ENCODE measurements at places on chromosomes 13 and 19.

DNA sequence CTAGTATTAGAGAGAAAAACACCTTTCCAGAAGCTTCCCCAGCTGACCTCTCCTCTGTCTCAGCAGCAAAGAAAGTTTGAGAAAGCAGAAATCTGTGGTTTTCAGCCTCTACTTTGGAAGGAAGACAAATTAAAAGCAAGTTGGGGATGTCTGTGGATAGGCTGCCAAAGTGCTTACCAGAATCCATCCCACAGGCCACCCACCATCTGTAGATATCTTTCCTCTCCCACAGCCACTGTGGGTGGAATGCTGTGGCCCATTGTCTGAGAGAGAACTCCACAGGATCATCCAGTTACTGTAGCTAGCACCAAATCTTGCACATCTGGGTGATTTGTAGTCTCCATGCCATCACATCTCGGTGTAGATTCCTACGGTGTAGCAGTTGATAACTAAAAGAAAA lies 133.5 kb downstream of the DNAJC15 start:
- DNase-seq = no peak

DNA sequence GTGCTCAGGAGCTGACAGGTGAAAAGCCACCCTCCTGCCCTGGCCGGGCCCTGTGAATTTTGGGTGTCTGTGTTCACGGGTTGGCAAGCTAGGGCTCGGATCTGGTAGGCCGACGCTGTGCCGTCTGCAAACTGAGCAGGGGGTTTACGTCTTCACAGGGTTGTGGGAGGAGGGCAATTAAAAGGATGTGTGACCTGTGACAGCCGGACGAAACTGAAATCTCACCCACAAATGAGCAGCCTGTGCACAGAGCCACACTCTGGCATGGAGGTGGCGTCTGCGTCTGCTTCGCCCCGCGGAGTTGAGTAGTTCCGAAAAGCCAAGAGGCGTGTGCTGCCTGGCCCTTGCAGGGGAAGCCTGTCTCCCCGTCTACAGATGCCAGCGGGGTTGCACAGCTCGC lies 117.3 kb downstream of the KDM4B start:
- no peak for DNase-seq

GRCh38 chr19:53109527-53109926 lies 6.3 kb upstream of the ZNF160 start:
- no peak for DNase-seq

GRCh38 chr19:48458016-48458415 lies 2.6 kb downstream of the KCNJ14 start:
- no peak for DNase-seq

DNA sequence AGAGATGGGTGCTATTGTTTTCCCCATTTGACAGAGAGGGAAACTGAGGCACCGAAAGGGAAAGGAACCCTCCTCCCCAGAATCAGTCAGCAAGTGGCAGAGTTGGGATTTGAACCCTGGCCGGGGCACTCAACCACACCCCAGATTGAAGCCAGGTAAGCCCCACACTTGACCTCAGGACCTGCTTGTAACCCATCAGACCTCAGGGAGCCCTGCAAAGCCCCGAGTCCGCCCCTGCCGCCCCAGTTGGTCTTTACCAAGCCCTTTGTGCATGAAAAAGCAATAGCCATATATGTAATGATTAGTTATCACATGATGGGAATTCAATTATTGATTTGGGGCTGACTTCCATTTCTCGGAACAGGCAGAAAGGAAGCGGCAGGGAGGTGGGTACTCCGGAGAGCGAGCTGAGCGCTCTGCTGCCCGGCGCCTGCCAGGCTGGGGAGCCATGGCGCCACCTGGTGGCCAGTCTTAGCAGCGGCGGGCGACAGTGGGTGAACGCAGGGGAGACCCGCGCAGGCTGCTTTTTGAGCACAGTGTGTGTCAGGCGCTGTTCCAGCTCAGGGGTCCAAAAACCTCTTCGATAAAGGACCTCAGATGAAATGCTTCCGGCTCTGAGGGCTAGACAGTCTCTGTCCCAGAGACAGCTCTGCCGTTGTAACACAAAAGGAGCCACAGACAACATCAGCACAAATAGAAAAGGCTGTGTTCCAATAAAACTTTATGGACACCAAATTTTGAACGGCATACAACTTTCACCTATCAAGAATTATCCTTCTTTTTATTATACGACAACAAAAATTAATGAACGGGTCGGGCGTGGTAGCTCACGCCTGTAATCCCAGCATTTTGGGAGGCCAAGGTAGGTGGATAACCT lies 82.9 kb upstream of the CACNA1A start:
- DNase-seq = no peak

GRCh38 chr19:47176071-47176626 lies 45.5 kb downstream of the SAE1 start:
- no peak for DNase-seq

- DNase-seq = no peak
Observed at GRCh38 chr13:89936256-89936655, 1411.2 kb upstream of the MIR17HG start.

- no peak for DNase-seq
Observed at GRCh38 chr19:42277821-42278451, 8.9 kb downstream of the CIC start.

GRCh38 chr13:97142452-97142851 lies 79.7 kb upstream of the MBNL2 start:
- DNase-seq = no peak

DNA sequence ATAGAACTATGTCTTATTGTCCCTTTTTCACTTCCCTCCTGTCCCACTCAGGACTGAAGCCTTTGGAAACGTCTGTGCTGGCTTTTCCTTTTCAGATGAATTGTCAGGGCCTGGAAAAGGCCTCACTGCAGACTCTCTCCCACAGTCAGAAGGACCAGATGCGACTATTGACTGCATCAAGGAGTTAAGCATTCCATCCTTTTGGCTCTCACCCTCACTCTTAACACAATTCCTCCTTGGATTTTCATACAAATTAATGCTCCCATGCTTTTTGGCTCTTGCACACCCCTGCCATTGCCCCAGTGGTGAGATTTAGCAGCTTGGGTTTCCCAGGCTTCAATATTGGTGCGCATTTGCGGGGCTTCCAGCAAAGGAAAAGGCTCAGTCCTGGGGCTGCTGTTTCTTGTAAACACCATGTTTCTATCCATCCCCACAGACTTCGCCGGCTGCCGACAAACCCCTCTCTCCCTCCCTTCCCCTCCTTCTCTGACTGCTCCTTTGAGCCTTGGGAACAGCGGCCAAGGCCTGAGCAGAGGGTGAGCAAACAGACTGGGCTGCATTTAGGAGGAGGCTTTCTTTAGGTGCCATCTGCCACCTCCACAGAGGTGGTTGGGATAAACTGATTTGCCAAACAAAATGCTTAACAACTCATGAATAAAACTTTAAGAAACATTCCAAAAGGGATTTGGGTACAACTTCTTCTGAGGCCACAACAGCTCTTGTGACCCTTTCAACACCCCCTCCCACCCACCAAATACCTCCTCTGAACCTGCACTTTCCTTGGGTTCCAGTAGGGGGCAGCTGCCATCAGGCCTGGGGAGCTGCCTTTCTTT lies 48.6 kb upstream of the PCDH8 start:
- DNase-seq = no peak

DNA sequence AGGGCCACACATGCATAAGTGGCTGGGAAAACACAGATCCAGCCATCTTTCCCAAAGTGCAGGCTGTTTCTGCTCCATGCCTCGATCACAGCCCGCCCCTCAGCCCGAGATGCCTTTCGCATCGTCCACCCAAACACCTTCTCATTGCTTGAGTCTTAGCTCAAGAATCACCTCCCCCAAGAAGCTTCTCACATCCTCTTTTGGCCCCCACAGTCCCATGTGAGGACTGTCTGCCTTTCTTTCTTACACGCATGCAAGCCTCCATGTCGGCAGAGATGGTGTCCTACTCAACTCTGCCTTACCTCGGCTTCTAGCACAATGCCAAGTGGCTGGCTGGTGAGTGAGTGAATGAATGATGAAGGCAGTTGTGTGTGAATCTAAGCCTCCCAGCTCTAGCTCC lies 18.1 kb upstream of the GSX1 start:
- DNase-seq = no peak

GRCh38 chr19:55647732-55648584 lies at the start of gene CCDC106:
CCDC106 (plus strand) TSS chr19:55648212; CDS start chr19:55649047, 835 bp downstream.
- peak; percentile 81 for DNase-seq
